ENCODE measurements at places on chromosomes 3 and 15. TPM values are rescaled to one million over a fixed set of nuclear protein-coding genes. Genes with fewer than 3 reads are reported as not detected.

The SKOR1 gene
- 0.08 TPM for total RNA-seq

The IGDCC3 gene
- total RNA-seq: 0.25 TPM

The RTP3 gene
- total RNA-seq: not detected

The FBXL22 gene
- total RNA-seq: 0.54 TPM

The PCBP4 gene
- total RNA-seq: 33.3 TPM

The GOLGA6A gene
- not detected for total RNA-seq

The ITIH4 gene
- total RNA-seq: not detected

The HIGD2B gene
- not detected for total RNA-seq

The ADCY5 gene
- total RNA-seq: under 0.01 TPM

The SPTBN5 gene
- 0.57 TPM for total RNA-seq

The PAQR5 gene
- not detected for total RNA-seq

The HYKK gene
- 10.2 TPM for total RNA-seq

The SLC12A1 gene
- total RNA-seq: under 0.01 TPM

The PDZRN3 gene
- 40.5 TPM for total RNA-seq

The CCNB2 gene
- total RNA-seq: 32.1 TPM

The PLD1 gene
- 23.1 TPM for total RNA-seq

The WDR53 gene
- 7.1 TPM for total RNA-seq

The SLC9C1 gene
- total RNA-seq: 0.33 TPM

The RETNLB gene
- not detected for total RNA-seq

The ONECUT1 gene
- total RNA-seq: not detected

The TFDP2 gene
- total RNA-seq: 28.5 TPM

The CD96 gene
- total RNA-seq: 0.09 TPM

The BNC1 gene
- 0.27 TPM for total RNA-seq

The PLCH1 gene
- 0.09 TPM for total RNA-seq

The RBPMS2 gene
- total RNA-seq: 0.09 TPM

The CCDC39 gene
- 0.27 TPM for total RNA-seq

The MCF2L2 gene
- total RNA-seq: not detected

The CHRNB4 gene
- not detected for total RNA-seq

The CCR8 gene
- total RNA-seq: not detected

The ARPP19 gene
- total RNA-seq: 168 TPM

The CLSTN2 gene
- total RNA-seq: 3.2 TPM

The ZNF654 gene
- total RNA-seq: 19.1 TPM

The TRPM1 gene
- total RNA-seq: not detected

The SUCNR1 gene
- total RNA-seq: 4.5 TPM

The LARP6 gene
- total RNA-seq: 68.1 TPM

The PRR20G gene
- not detected for total RNA-seq

The MCTP2 gene
- total RNA-seq: 3.9 TPM

The SPINK8 gene
- not detected for total RNA-seq

The GOLGA8M gene
- total RNA-seq: not detected

Data from fibroblast of the aortic adventitia (primary cell).